T-cell (primary cell): ENCODE measurements at places on chromosomes 6 and 20. TPM values are rescaled to one million over a fixed set of nuclear protein-coding genes. Genes with fewer than 3 reads are reported as not detected.

DNA sequence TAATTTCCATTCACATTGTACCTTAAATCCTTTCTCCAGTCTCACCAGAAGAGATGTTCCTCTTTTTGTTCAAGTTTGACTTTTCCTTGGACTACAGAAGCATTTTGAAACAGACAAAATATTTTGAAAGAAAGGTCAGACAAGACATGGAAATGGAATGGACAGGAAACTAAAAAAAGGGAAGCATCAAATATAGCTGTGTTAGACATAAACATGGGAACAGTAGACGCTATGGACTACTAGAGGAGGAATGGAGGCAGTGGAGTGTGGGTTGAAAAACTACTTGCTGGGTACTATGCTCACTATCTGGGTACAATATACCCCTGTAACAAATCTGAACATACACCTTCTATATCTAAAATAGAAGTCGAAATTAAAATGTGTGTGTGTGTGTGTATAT lies 4.1 kb upstream of the FAM135A start:
- H3K4me3 ChIP-seq: no peak overlapping the region
- peaks cover 4% of the 10 kb centered on the region for H3K4me1 ChIP-seq
- no peaks in the 10 kb centered on the region for H3K27me3 ChIP-seq
- no peaks in the 10 kb centered on the region for H3K36me3 ChIP-seq
- DNase-seq: no peak

DNA sequence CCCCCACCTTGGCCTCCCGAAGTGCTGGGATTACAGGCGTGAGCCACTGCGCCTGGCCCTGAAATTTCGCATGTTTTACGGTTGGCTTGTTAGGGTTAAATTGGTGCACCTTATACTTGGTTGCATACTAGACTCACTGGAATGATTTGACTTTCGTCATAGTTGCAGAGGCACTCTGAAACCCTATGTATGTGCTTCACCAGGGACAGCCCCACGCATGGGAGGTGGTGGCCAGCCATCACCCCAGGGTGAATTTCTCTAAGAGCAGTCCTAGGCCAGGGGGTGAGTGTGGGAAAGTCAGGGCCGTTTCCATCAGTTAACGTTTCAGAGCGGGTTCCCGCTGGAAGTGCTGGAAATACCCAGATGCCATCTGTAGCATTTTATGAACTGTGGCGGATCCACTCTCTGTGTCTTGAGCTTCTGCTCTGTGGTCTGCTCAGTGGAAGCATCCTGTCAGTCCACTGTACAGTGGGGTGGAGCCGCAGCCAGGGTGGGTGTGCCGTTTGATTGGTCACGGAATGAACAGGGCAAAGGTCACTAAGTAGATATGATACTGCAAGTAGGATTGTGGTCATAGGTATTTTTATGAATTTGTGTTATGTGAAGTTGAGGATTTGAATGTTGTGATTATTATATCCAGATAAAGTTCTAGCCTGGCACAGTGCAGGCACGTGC lies 13.2 kb downstream of the DNAJC5 start:
- H3K4me1 ChIP-seq: peaks cover 55% of the 10 kb centered on the region
- H3K27me3 ChIP-seq: no peaks in the 10 kb centered on the region
- no peak overlapping the region for H3K27ac ChIP-seq
- no peak overlapping the region for H3K4me3 ChIP-seq
- H3K36me3 ChIP-seq: peaks cover 4% of the 10 kb centered on the region

- peaks cover 20% of the 10 kb centered on the region for H3K36me3 ChIP-seq
- H3K27me3 ChIP-seq: no peaks in the 10 kb centered on the region
- H3K27ac ChIP-seq: no peak overlapping the region
Observed at GRCh38 chr6:107917451-107918375, 40.3 kb downstream of the SEC63 start.

- no peak overlapping the region for H3K4me3 ChIP-seq
- H3K27ac ChIP-seq: no peak overlapping the region
- no peaks in the 10 kb centered on the region for H3K27me3 ChIP-seq
- H3K4me1 ChIP-seq: peaks cover 10% of the 10 kb centered on the region
- H3K36me3 ChIP-seq: no peaks in the 10 kb centered on the region
- DNase-seq: no peak
Observed at GRCh38 chr20:10306440-10307358, 88.1 kb downstream of the SNAP25 start.

DNA sequence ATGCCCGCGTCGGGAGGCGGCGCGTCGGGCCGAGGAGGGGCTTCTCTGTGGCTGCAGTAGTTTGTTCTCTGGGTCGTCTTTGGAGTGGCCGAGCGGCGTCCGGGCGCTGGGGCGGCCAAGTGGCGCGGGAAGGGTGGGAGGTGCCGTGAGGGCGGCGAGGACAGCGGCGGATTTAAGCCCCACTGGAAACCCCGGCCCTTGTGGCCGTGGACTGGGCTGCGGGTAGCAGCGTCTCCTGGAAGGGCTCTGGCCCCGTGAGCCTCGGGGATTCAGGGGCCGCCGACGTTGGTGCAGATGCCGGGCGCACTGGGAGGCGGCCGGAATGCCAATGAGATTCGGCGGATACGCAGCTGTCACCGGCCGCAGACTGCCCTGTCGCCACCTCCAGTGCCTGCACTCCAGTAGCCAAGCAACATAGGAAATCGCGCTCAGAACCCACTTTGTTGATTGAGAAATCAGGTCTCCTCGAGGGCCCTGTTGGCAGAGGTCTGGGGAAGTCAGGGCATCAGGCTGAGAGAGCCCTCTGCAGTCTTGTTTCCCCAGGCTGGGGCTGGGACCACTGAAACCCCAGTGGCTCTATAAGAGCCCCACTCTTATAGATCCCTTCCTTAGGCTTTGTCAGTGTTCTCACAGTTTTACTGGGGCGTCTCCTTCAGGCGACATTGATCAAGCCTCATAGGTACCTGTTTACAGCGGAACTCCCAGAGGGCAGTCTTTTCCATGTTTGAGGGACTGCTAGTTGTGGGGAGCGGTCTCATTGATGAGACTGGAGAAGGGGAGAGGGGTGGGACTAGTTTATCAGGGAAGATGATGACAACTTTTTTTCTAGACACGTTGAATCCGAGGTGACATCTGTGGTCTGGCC lies 642 bp downstream of the GZF1 start:
- no peaks in the 10 kb centered on the region for H3K27me3 ChIP-seq
- peaks cover 37% of the 10 kb centered on the region for H3K4me1 ChIP-seq
- H3K4me3 ChIP-seq: peak overlapping the region; percentile 93
- H3K36me3 ChIP-seq: peaks cover 8% of the 10 kb centered on the region
- DNase-seq: no peak
- H3K27ac ChIP-seq: peak overlapping the region; percentile 76

DNA sequence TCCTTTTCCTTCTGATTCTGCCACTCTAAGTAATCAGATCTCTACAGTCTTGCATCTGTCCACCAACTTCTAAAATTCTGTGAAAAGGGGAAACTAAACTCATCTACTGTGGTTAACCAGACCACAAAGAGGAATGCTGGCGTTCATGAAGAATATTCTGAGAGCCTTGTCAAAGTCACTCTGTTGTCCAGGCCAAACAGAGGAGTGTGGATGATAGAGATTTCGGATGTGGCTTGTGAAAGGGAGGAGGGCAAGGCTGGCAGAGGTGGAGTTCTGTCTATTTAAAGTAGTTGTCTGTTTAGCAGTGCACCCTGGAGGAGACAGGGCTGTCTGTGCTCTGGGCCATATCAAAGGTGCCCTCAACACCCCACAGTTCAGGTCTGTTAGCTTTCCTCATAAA lies 33.9 kb downstream of the CCN2 start:
- no peaks in the 10 kb centered on the region for H3K36me3 ChIP-seq
- no peak for DNase-seq
- no peak overlapping the region for H3K27ac ChIP-seq
- H3K4me3 ChIP-seq: no peak overlapping the region
- H3K27me3 ChIP-seq: peaks cover 18% of the 10 kb centered on the region

DNA sequence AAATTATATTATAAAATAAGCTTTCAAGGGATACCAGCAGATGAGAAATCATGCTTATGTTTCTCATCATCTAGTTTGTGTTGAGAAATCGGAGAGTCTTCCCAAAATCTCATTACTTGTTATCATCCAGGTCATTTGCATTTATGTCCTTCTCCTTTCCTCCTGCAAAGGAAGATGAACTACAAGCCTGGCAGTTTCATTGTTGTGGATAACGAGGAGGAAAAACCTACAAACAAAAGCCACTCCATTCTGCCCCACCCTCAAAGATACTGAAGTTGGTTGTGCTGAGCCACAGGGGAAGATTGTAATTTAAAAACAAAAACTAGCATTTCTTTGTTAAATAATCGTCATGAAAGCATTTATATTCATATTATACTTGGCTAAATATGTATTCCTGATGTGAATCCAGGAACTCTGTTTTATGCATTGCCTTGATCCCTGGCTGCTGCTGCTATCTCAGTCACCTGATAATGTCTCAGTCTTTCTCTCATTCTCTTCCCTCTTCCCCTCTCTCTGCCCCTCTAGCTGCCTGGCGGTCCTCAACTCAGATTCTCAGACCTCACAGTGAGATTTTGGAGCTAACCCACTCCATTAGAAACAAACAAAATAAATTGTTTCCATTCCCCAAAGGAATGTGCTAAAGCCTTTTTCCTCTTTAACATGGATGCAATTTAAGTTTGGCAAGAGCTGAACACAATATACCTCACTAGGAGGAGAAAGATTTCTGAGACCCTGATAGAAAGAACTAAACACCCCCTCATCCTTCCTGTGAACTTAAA lies 185.3 kb downstream of the ADAT2 start:
- H3K27ac ChIP-seq: no peak overlapping the region
- no peak for DNase-seq
- no peaks in the 10 kb centered on the region for H3K36me3 ChIP-seq
- H3K4me3 ChIP-seq: no peak overlapping the region
- H3K27me3 ChIP-seq: no peaks in the 10 kb centered on the region
- H3K4me1 ChIP-seq: no peaks in the 10 kb centered on the region

GRCh38 chr6:156167016-156167624 lies 610.1 kb upstream of the ARID1B start:
- no peaks in the 10 kb centered on the region for H3K36me3 ChIP-seq
- DNase-seq: no peak
- H3K27ac ChIP-seq: peak overlapping the region; percentile 48
- peaks cover 4% of the 10 kb centered on the region for H3K27me3 ChIP-seq

DNA sequence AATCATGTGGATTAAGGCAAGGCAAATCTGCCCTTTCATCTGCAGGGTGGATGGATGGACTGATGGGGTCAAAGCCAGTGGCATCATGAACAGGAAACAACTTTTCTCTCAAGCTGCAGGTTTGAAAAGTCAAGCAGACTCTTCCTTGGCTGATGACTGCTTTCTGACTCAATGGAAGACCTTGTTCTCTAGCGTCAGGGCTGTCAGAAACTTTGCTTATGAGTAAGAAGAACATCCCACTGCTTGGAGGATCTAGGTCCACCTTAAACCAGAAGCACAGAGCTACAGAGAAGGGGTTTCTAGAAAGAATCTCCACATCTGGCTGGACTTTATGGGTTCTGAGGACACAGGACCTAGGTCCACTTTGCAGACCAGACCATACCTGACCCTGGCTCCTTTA lies 36.3 kb upstream of the CST5 start:
- H3K27me3 ChIP-seq: no peaks in the 10 kb centered on the region
- H3K36me3 ChIP-seq: no peaks in the 10 kb centered on the region
- H3K4me1 ChIP-seq: peaks cover 10% of the 10 kb centered on the region

DNA sequence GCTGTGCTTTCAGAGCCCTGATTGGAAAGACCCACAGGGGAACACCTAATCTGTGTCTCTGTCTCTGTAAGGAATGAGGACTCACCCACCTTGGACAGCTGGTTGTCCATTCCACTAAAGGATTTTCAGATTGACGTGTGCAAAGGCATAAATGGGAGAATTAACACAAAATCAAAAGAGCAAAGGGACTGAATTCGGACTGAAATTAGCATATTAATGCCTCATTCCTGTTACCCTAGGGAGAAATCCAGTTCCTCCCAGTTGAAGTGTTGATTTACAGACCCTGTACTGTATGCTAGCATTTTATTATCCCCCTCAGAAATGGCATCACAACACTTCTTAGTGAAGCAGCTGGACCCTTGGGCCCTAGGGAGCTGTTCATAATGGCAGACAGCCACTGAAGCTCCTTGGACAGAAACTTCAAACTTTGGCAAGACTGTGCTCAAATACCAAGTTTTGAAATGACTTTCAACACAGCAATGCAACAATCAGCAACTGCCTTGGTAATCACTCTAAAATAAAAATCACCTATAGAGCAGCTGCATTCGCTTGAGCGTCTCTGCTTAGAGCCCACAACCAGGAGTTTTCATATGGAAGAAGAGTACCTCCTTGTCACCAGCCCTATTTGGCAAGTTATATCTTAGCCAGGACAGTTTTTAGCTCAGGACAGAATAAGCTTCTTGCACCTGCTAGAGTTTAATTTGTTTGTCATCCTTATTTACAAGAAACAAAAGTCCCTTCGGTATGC lies 118.1 kb downstream of the TRDN start:
- no peaks in the 10 kb centered on the region for H3K27me3 ChIP-seq
- H3K27ac ChIP-seq: no peak overlapping the region
- no peaks in the 10 kb centered on the region for H3K36me3 ChIP-seq
- no peaks in the 10 kb centered on the region for H3K4me1 ChIP-seq
- no peak for DNase-seq
- no peak overlapping the region for H3K4me3 ChIP-seq

GRCh38 chr6:126914172-126914571 lies 204.3 kb upstream of the RSPO3 start:
- H3K36me3 ChIP-seq: no peaks in the 10 kb centered on the region
- no peak overlapping the region for H3K4me3 ChIP-seq
- H3K27me3 ChIP-seq: no peaks in the 10 kb centered on the region
- no peak overlapping the region for H3K27ac ChIP-seq
- no peaks in the 10 kb centered on the region for H3K4me1 ChIP-seq

- H3K27ac ChIP-seq: no peak overlapping the region
- no peaks in the 10 kb centered on the region for H3K27me3 ChIP-seq
- H3K4me1 ChIP-seq: no peaks in the 10 kb centered on the region
- no peak for DNase-seq
Observed at GRCh38 chr6:43742285-43742684, 27.7 kb upstream of the VEGFA start.

DNA sequence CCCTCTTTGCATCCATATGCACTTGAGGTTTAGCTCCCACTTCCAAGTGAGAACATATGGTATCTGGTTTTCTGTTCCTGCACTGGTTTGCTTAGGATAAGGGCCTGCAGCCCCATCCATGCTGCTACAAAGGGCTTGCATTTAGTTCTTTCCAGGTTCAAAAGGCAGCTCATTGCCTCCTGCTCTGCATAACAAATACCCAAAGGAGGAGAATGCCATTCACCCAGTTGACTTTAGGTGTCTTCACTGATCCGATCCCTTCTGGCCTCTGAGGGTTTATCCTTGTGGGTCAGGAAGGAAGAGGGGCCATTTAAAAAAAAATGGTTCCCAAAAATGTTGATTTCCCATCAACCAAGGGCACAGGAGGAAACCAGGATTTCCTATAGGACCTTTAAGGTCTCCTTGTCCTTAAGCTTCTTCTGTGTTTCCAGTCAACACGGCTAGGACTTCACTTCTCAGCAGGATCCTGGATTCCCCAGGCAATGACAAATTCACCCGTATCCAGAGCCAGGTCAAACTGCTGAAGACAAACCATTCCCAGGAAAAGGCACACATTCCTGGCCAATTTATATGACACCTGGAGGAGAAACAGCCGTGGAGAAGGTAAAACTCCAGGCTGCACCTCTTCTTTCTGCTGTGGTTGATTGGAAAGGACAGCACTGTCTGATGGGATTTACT lies 447.7 kb upstream of the CDH4 start:
- no peaks in the 10 kb centered on the region for H3K4me1 ChIP-seq
- DNase-seq: no peak
- no peak overlapping the region for H3K4me3 ChIP-seq
- H3K36me3 ChIP-seq: no peaks in the 10 kb centered on the region

Gene LY6G6F
- not detected for total RNA-seq

Gene RAD21L1
- total RNA-seq: 1.6 TPM

Gene CPXM1
- total RNA-seq: 0.63 TPM

Gene CGA
- total RNA-seq: not detected

Gene ULBP1
- 0.13 TPM for total RNA-seq

Gene RRAGD
- 4.4 TPM for total RNA-seq

Gene AK9
- total RNA-seq: 8.6 TPM

Gene TGM3
- not detected for total RNA-seq
